Lower lobe of right lung (tissue), 2 donors: ENCODE measurements at places on chromosomes 7 and 10.
A peak's percentile ranks its signal among the peaks of the same experiment; 100 is the strongest.

GRCh38 chr7:19561121-19561805 lies 147.6 kb downstream of the POLR1F start:
- H3K4me1 ChIP-seq = no peaks in the 10 kb centered on the region
- no peak for DNase-seq
- no peaks in the 10 kb centered on the region for H3K27me3 ChIP-seq
- no peak overlapping the region for H3K27ac ChIP-seq
- H3K36me3 ChIP-seq = no peaks in the 10 kb centered on the region
- H3K4me3 ChIP-seq = no peak overlapping the region

DNA sequence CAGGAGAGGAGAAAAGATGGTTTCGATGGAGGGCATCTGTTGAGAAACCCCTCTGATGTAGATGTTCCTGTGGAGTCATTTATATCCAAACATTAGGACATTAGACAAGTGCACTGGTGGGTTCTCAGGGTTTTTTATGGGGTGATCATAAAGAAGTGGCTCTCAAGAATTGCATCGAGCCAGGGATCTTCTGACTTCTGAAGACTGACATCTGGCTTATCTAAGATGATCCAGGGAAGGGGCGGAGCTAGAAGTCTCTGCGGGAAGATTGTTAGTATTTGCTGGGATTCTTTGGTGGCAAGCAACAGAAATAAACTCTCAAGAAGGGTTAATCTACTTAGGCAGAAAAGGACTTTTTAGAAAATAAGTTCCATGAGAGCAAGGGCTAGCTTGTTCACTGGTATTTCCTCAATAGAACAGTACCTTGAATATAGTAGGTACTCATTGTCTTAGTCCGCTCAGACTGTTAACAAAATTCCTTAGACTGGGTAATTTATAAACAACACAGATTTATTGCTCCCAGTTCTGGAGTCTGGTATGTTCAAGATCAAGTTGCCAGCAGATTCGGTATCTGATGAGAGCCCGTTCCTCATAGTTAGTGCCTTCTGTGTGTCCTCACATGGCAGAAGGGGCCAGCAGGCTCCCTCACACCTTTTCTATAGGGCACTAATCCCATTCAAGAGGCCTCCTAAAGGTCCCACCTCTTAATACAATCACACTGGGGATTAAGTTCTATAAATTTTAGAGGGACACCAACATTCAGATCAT lies 28.5 kb upstream of the SYPL1 start:
- no peaks in the 10 kb centered on the region for H3K27me3 ChIP-seq
- no peaks in the 10 kb centered on the region for H3K36me3 ChIP-seq
- no peak for DNase-seq
- H3K4me1 ChIP-seq = no peaks in the 10 kb centered on the region
- no peak overlapping the region for H3K27ac ChIP-seq

GRCh38 chr10:33506391-33506790 lies 171.9 kb upstream of the NRP1 start:
- H3K4me1 ChIP-seq = peaks cover 8% of the 10 kb centered on the region
- no peak overlapping the region for H3K4me3 ChIP-seq
- H3K36me3 ChIP-seq = no peaks in the 10 kb centered on the region
- no peaks in the 10 kb centered on the region for H3K27me3 ChIP-seq
- H3K27ac ChIP-seq = no peak overlapping the region
- no peak for DNase-seq

- H3K27ac ChIP-seq = peak overlapping the region; percentile 32
- no peaks in the 10 kb centered on the region for H3K36me3 ChIP-seq
- H3K4me1 ChIP-seq = peaks cover 13% of the 10 kb centered on the region
- DNase-seq = no peak
- H3K27me3 ChIP-seq = peaks cover 5% of the 10 kb centered on the region
- H3K4me3 ChIP-seq = peak overlapping the region; percentile 39
These were observed 84.1 kb upstream of the PRR15 start for GRCh38 chr7:29479301-29480200.

GRCh38 chr10:972763-973162 lies 15.5 kb upstream of the GTPBP4 start:
- H3K27ac ChIP-seq = peak overlapping the region; percentile 76
- no peaks in the 10 kb centered on the region for H3K27me3 ChIP-seq
- no peaks in the 10 kb centered on the region for H3K36me3 ChIP-seq
- peaks cover 42% of the 10 kb centered on the region for H3K4me1 ChIP-seq

GRCh38 chr10:23413629-23414089 lies 25.2 kb upstream of the OTUD1 start:
- H3K27me3 ChIP-seq = no peaks in the 10 kb centered on the region
- H3K4me1 ChIP-seq = no peaks in the 10 kb centered on the region
- H3K36me3 ChIP-seq = no peaks in the 10 kb centered on the region
- H3K27ac ChIP-seq = no peak overlapping the region
- H3K4me3 ChIP-seq = no peak overlapping the region

DNA sequence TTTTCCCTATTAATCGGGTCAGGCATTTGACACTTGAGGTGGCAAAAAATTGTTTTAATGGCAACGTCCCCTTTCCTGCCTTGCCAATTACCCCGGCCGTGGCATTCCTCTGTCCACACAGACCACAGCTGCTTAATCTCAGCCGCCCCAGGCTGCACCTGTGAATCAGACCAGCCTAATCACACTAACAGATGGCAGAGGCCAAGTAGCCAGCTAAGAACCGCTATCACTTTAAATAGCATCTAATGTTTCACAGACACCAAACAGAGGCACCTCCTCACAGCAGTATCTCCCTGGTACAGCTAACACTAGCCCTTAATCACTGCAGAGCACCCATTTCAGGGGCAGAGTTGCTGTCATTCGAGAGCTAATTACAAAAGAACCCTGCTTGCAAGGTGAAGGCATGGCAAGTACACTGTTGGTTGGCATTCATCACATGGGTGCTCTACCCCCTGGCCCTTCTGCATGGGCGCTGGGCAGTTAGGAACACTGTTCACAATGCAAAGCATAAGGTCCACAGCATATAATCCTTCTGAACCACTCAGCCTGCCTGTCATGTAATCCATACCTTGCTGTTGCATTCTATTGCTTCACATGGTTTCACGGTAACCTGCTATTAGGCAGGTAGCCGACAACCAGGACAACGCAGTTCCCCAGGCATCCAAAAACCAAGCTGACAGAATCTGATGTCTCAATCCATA lies 38.8 kb downstream of the FGFR2 start:
- DNase-seq = no peak
- no peaks in the 10 kb centered on the region for H3K27me3 ChIP-seq

GRCh38 chr10:131702531-131703356 lies 198.1 kb upstream of the PPP2R2D start:
- no peaks in the 10 kb centered on the region for H3K4me1 ChIP-seq
- H3K27me3 ChIP-seq = peaks cover 5% of the 10 kb centered on the region
